ENCODE measurements at places on chromosomes 12 and 14.

DNA sequence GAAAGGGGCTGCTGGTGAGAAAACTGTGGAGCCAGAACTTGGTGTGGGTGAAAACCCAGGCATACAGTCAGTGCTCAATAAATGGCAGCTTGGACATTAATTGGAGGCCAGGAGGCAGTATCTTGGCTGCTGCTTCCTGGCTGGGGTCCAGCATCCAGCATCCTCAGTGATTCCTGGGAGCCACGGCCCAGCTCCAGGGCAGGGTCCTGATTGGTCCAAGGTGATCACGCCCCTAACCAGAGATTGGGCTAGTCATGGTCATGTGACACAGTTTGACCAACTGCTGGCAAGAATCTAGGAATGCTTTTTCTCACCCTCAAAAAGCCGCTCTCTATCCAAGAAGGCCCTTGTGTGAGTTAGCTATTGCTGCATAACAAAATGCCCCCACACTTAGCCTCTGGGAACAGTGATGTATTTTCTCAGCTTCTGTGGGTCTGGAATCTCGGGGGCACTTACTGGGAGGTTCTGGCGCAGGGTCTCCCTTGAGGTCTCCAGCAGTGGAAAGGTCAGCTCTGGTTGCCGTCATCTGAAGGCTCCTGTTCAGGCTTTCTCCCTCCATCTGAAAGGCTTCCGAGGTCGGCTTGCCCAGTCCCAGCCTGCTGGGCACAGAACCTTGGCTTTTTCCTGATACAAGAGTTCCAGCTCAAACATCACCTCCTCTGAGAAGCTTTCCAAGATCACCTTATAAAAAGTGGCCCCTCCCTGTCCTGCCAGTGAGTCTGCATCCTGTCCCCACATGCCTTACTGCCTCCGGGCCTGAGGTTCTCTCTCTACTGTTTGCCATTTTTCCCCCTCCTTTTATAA, 119.2 kb upstream of the NCOR2 start:
- peak; percentile 18 for DNase-seq

- no peak for DNase-seq
These were observed 270.3 kb downstream of the CCDC91 start for GRCh38 chr12:28460420-28461130.

DNA sequence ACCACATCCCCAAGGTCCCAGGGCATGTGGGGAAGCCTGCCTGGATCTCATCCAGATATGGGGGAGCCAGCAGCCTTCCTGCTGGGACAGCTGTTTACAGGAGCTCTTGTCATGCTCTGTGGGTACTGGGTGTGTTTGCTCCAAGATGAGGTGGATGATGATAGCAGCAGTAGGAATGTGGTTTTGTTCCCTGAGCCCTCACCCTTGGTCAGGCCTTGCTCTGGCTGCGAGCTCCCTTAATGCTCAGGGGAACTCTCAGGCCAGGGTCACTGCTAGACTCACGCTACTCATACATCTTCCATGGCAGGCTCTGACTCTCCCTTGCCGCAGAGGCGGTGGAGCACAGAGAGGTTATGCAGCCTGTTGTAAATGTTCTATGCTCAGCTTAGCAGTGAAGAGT, 990.3 kb downstream of the AACS start:
- DNase-seq = peak; percentile 37

DNA sequence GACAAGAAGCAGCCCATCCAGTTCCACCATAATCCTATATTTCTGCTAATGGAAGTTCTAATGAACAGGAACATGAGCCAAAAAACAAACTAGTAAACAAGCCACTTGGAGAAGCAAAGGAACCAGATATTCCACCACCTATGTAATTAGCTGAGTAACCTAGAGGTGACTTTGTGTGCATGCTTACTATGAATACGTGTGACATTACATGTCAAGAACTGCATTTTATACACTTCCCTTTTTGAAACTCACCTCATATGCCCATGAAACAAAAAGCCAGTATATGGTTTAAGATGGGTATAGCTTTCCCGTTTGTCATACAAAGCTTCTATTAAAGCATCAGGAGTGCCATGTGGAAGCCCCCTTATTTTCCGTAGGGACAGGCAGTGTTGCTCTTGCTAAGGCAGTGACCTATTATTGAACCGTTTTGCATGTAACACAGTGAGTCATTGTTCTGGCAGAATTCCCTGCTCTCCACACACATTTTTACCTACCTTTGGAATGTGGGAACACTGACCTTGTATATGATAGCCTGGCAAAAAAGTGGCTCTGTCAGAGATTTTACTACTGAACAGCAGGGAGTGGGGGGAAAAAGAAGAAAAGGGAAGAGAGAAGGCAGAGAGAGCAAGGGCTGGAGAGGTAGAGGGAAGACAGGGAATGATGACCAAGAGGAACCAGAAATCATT, 34.8 kb upstream of the FRMD6 start:
- peak; percentile 82 for DNase-seq

DNA sequence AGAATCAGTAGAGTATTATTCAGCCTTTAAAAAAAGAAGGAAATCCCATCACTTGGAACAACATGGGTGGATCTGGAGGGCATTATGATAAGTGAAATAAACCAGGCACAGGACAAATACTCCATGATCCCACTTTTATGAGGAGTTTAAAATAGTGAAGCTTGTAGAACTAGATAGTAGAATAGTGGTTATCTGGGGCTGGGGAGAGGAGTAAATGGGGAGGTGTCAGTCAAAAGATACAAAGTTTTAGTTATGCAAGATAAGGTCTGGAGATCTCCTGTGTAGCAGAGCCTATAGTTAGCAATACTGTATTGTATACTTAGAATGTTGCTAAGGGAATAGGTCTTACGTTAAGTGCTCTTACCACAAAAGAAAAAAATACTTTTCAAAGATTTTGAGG, 64.9 kb downstream of the RIC8B start:
- no peak for DNase-seq

GRCh38 chr12:5369298-5369697, 62.6 kb upstream of the NTF3 start:
- no peak for DNase-seq

GRCh38 chr14:99604766-99605298, 825 bp upstream of the CCDC85C start:
- no peak for DNase-seq

DNA sequence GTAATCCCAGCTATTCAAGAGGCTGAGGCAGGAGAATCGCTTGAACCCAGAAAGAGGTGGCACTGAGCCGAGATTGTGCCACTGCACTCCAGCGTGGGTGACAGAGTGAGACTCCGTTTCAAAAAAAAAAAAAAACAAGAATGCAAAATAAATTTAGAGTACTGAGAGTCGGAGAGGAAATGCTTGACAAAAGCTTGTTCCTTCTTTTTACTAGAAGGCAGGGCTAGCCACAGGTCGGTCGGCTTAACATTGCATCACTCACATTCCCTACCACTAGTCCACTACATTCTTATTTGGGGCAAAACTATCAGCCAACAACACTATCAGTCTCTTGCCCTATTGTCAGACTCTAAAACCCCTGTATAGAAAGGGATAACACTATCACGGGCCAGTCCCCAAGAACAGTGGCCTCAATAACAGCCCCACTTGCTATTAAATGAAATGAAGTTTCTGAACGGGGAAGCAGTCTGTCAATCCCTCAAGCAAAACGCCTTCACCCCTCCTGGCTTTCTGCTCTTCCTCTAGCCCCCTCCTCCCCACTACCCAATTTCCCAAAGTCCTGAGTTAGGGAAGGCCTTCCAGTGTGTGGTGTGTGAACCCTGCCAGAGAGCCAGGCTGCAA, 1.0 kb downstream of the RNF41 start:
- DNase-seq = no peak

- DNase-seq = no peak
These were observed 39.1 kb downstream of the SPATA7 start for GRCh38 chr14:88424573-88424972.

- no peak for DNase-seq
These were observed 1088.8 kb downstream of the FSCB start for GRCh38 chr14:43418324-43418723.

GRCh38 chr12:26557326-26557725, 275.7 kb downstream of the ITPR2 start:
- DNase-seq = no peak

All from RCC 7860 (cell line).